ENCODE measurements at places on chromosomes 4 and X.

- DNase-seq = no peak
Observed at GRCh38 chrX:1657367-1658070, 42.7 kb downstream of the ASMT start.

DNA sequence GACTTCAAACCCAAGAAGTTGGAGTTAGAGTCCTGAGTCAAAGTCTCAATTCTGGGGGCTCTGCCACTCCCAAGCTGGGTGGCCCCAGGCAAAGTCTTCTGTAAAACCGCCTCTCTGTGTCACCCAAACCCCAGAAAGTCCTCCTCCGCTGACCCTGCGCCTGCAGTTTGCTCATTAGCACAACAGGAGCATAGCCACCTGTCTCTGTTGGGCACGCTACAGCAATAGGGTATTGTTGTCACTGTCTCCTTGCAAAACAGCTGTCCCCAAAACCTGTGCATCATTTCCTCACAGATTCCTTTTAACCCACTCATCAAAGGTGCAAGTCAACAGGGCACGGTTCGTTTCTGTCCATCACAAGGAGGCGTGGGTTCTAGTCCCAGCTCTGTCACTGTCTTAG, 8.0 kb upstream of the DGAT2L6 start:
- no peak for DNase-seq

- DNase-seq = no peak
Observed at GRCh38 chrX:136318895-136319597, 18.3 kb downstream of the ADGRG4 start.

- DNase-seq = no peak
Observed at GRCh38 chr4:42655269-42655637, 1.7 kb downstream of the ATP8A1 start.

DNA sequence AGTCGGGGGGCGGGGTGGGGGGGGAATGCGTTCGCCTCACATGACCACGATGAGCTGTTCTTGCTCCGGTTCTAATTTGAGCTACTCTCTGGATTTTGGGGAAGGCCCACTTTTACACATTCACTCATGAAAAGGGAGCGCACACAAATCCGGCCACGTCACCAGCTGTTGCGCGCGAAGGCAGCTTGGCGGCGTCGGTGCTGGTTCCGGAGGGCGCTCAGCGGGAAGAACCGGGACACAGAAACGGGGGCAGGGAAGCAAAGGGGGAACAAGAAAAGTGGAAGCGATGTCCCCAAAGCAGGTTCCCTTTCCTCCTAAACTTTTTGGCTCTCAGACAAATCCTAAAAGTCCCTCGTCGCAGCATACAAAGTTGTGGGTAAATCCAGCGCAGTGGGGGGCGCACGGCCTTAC, 605 bp downstream of the ANXA5 start:
- DNase-seq = peak; percentile 28

GRCh38 chrX:63784346-63784901, 590 bp downstream of the ARHGEF9 start:
- DNase-seq = no peak

DNA sequence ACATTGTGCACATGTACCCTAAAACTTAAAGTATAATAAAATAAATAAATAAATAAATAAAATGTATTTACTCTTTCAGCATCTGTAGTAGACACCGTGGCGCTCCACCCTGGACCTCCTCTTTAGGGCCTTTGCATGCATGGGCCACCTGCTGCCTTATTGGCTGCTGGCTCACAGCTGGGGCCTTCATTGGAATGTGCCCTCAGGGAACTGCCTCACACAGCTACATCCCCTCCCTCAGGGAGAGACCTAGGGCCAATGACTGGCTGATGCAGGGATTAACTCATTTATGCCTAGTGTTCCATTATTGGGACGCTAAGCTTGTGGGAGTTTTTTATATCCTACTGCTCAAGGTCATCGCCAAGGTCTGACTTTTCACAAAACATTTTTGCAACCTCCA, 302.9 kb upstream of the FTHL17 start:
- no peak for DNase-seq

DNA sequence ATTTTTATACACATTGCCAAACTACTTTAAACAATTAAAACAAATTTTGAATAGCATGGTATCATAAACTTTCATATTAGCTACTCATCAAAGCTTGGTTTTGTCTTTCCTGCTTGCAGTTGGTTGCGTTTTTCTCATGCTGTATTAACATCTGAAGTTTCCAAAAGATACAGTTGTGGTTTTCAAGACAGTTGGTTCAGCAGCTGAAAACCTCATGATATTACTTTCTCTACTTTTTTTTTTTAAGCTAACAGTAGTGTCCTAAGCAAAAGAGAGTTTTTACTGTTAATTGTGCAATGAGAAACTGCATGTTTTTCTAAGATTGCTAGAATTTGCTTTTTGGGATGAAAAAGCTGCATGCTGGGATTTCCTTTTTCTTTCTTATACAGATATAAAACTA, 15.2 kb downstream of the RUFY3 start:
- no peak for DNase-seq

- DNase-seq = no peak
Observed at GRCh38 chr4:71713611-71714203, 70.2 kb downstream of the GC start.

DNA sequence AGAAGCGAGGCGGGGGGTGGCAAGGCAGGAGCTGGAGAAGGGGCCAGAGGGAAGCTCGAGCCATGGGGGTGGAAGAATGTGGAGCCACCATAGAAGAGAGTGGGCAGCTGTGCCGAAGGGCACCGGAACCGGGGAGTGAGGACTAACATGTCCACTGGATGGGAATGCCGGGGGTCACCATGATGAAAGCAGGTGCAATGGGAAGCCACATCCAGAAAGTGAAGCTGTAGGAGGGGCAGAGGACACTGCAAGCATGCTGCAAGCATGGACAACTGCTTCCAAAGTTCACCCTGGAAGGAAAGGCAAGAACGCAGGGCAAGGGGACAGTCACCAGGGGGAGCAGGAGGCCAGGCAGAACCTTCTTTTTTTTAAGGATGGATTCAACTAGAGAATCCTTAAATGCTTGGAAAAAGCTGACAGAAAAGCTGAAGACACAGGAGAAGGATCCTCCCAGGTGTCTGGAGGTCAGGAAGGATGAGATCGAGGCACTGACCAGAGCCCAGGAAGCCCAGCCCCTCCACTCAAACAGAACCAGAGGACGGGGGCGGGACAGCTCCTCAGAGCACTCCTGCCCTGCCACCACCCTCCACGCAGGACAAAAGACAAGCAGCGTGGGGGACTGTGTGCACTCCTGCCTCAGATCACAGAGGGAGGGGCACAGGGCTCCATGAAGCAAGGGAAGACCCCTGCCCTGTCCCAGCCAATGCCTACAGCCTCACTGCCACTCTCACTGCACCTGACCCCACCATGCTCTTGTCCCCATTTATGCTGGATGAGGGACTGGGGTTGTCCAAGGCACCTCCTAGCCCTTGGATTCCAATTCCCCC, 169.2 kb downstream of the AFAP1 start:
- no peak for DNase-seq

GRCh38 chr4:74522251-74522991, 77.5 kb downstream of the AREG start:
- no peak for DNase-seq

DNA sequence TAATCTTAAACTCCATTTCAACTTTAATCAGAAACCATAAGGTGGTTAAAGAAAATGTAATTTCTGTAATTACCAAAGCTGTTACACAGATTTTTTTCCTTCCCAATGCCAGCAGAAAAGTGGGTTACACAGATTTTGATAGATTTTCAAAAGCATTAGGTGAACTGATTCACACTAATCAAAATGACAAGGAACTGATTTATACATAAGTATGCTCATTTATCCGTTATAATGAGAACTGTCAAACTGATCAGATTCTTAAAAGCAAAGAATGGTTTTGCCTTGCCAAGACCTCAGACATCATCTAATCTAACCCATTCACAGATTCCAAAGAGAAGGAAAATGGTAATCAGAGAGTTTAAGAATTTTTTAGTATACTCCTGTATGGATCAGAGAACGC, 5.2 kb downstream of the UGDH start:
- DNase-seq = no peak

- no peak for DNase-seq
Observed at GRCh38 chr4:165199722-165200121, 7.6 kb upstream of the KLHL2 start.

GRCh38 chr4:110837896-110838450, 215.1 kb upstream of the PITX2 start:
- no peak for DNase-seq

DNA sequence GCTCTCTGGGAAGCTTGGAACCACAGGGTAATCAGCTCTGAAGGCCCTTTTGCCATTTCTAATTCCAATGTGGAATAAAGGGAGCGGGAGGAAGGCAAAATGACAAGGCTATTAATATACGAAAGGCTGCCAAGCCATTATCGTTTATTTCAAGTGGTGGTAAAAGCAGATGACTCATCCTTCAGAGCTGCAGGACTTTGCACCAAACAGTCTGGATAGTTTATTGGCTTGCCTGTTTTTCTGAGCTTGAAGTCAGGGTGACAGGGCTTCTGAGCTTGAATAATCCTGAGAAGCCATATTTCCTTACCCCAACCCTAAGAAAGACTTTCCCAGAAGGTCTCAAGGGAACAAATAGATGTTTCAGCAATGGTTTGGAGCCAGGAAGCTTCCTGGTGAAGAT, 7.7 kb upstream of the GABRE start:
- DNase-seq = no peak

DNA sequence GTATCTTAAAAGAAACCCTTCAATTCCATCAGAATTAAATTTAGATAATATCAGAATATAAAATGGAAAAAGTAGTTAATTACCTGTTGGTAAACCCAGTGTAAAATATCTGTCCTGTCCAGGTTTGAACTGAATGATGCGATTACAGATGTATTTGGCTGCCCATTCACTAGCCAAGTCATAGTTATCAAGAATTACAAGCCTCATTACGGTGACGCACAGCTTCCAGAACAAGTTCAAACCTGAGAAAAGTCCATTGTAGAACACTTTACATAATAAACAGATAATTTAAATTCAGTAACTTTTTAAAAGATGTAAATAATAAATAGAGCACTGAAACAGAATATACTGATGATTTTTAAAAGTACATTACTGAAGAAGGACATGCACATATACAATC, 4.4 kb downstream of the GNPDA2 start:
- no peak for DNase-seq

DNA sequence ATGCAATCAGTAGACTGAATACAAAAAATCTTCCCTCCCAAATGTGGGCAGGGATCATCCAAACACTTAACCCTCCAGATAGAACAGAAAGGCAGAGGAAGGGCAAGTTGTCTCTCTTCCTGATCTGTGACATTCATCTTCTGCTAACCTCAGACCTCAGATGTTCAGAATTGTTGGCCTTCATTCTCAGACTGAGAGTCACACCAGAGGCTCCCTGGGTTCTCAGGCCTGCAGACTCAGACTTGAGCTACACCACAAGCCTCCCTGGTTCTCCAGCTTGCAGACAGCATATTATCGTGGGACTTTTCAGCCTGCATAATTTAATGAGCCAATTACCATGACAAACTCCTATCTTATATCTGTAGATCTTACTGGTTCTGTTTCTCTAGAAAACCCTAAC, 1471.6 kb upstream of the ADGRL3 start:
- DNase-seq = no peak

DNA sequence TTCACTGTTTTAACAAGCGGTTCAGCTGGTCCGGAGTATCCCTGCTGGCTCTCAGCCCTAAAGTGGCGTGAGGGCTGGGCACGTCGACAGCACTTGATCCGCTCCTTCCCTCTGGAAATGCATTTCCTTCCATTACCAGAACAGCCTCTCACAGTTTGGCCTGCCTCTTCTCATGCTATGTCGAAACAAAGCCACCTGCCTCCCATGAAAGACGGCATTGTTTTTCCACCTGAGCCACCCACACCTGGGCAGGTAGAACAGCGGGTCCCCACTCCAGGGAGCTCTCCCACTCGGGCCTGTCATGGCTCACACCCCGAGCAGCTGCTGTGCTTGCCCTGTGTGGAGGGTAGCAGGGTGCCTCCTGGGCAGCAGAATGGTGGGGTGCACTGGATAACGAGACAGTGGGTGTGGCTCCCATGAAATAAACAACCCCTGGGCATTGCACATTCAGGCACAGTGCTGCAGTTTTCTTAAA, 86.2 kb downstream of the FHDC1 start:
- no peak for DNase-seq

DNA sequence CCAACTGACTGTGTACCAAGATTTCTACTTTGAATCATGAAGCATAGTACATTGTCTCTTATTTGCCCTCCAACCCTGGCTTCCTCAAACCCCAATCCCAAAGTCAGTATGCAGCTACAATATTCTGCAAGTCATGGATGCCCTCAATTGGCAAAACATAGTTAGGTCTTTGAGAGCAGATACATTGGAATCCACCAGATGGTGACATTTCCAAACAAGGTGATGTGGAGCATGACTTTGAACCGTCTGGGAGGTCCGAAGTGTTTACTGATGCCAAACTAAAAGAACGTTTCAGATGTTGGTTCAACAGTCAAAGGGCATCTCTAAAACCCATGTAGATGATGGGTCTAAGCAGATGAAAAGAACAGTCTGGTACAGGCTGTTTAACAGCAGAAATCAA, 43.7 kb upstream of the FRMD7 start:
- DNase-seq = no peak

- DNase-seq = no peak
Observed at GRCh38 chrX:136588036-136588435, 56.0 kb downstream of the VGLL1 start.

GRCh38 chrX:74656079-74656745, 41.8 kb upstream of the RLIM start:
- no peak for DNase-seq

- DNase-seq = no peak
Observed at GRCh38 chr4:124940387-124940786, 227.9 kb upstream of the ANKRD50 start.

- DNase-seq = no peak
Observed at GRCh38 chr4:88335092-88335665, 43.5 kb upstream of the HERC6 start.

DNA sequence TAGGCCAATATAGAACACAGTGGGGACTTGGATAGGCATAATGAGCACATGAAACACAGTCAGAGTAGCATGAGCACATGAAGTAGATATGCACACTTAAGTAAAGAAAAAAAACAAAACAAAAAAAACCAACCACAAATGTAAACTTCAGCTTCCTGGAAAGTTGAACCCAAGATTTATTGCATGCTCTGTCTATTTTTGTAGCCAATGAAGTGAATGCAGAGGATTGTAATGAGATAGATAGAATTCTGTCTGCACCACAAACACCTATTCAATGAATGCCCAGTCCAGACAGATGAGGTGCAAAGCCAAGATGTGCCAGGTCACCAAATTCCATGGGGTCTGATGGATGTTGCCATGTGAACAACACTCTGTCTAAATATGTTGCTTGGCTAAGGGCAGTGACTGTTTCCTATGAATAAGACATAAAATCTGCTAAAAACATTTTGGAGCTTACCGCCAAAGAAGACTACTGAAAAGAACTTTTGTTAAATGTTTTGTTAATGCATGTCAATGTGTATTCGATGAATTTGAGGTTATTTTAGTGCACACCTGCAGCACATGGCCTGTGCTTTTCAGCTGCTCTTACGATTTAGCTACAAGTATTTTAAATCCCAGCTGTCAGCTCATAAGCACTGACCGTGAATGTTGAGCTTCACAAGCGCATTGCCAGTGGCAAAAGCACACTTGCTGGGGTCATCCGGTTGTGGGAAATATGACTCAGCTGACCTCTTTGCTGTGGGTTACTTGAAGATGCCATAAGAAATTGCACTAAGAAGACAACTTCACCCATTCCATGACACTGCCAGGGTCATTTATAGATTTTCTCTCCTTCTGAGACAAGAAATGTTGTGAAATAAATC, 374.8 kb upstream of the GNPDA2 start:
- no peak for DNase-seq

GRCh38 chr4:7464259-7464655, 29.5 kb upstream of the PSAPL1 start:
- no peak for DNase-seq
